Stimulated activated CD4-positive, alpha-beta T cell treated with anti-CD3 and anti-CD28 coated beads, Interleukin-2, amount 100 ng/mL, for 24 hours (primary cell): ENCODE measurements at places on chromosomes 11 and 22.

GRCh38 chr11:22244986-22245592, 52.2 kb downstream of the ANO5 start:
- DNase-seq: peak; percentile 1

DNA sequence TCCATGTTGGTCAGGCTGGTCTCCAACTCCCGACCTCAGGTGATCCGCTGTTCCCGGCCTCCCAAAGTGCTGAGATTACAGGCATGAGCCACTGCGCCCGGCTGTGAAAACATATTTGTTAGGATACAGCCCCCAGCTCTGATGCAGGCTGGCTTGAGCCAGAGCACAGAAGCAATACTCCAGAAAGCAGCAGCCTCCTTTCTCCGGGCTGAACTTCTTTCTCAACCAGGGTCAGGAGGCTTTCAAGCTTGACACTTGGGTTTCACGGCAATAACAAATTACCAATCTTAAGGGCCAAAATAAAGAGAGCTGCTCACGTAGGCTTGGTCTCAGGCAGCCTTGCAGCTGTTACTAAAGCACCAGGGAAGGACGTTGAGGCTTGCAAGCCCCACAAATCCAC, 10.8 kb upstream of the CECR2 start:
- no peak for DNase-seq

DNA sequence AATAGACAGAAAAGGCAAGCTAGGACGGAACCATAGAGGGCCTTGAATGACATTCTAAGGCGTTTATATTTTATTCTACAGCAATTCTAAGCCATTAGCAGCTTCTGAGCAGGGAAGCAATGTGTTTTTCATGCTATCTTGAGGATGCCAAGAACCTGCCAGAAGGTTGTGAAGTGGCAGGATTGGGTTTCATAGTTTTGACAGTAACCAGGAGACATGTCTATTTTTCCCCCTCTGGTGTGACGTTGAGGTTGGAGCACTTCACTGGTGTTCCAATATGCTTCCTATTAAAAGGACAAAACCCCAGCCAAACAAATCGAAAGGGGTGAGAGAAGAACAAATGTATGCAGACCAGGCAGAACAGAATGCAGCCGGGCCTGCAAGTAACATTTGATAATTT, 148.2 kb downstream of the SPATA19 start:
- DNase-seq: no peak

DNA sequence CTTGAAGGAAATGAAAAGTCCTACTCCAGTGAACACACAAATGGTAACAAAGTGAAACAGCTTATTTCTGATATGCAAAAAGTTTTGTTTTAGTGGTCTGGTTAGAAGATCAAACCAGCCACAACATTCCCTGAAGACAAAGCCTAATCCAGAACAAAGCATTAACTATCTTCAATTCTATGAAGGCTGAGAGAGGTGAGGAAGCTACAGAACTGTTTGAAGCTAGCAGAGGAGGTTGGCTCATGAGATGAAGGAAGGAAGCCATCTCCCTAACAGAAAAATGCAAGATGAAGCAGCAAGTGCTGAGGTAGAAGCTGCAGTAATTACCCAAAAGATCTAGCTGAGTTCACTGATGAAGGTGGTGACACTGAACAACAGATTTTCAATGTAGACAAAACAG, 168.4 kb downstream of the IGLL1 start:
- no peak for DNase-seq

- DNase-seq: peak; percentile 5
Measured at GRCh38 chr11:2769409-2770095, 69.8 kb upstream of the KCNQ1OT1 start.

- DNase-seq: peak; percentile 72
Measured at GRCh38 chr22:46791201-46791731, 28.8 kb downstream of the TBC1D22A start.

GRCh38 chr11:64490562-64491216, 100.3 kb upstream of the SLC22A12 start:
- DNase-seq: no peak

GRCh38 chr22:43126501-43127165, 16.1 kb downstream of the BIK start:
- DNase-seq: no peak

DNA sequence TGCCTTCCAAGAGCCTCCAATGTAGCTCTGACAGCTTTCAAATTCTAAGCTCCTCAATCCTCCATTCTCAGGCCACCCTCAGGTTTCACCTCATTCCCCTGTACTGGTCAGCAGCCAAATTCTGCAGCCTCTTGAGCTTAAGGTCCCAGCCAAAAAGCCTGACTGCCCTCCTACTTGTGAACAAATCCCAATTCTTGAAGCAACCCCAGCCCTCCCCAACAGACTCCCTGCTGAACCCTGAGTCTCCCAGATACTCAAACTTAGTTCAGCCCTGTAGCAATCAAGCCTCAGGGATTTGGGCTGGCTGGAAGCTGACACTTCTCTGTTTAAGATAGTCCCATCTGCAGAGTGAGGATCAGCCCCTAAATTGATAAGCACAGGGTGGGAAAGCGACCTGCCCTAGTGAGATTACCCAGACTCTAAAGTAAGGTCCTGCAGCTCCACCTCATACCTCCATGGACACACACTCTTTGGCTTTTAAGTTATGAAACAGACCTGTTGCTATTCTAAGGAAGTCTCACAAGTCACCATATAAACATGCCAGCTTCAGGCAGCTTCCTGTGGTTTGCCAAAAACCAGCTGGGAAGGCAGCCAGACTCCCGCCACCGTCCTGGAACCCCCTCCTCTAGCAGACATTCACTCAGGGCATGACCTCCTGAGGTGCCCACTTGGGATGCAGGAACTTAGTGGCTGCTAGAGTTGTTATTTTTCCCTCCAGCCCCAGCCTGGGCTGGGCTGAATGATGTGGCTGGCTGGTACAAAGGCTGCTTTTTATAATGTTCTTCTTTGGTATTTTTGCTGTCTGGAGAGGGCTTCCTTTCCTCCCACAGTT, 82.5 kb upstream of the PICALM start:
- DNase-seq: no peak

GRCh38 chr22:22997988-22998387, 72.3 kb upstream of the GNAZ start:
- DNase-seq: no peak

DNA sequence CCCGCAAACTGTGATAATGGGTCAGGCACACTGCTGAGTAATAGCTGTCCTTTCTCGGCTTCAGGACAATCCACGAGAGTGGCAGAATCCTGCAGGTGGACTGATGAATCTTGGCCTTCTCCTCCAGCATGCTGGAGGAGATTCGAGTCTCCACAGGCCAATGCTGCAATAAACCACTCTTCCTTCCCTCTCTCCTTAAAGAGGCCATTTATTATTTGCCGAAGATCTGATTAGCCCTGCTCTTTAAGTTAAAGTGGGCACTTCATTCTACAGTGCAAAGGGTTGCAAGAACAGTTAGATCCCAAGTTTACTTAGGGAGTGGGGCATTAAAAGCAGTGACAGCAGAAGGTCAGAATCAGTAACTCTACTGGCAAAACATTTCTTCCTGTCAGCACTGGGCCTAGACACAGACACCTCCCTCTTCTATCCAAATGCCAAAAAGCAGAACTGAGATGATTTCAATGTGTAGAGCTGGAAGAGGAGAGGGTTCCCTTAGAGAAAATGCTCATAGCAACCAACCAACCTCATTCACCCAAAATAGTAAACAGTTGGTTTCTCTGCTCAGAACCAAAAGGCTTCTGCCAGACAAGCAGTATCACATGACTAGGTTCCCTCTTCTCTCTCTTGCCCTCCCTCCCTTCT, 121.7 kb downstream of the SGSM3 start:
- DNase-seq: no peak

DNA sequence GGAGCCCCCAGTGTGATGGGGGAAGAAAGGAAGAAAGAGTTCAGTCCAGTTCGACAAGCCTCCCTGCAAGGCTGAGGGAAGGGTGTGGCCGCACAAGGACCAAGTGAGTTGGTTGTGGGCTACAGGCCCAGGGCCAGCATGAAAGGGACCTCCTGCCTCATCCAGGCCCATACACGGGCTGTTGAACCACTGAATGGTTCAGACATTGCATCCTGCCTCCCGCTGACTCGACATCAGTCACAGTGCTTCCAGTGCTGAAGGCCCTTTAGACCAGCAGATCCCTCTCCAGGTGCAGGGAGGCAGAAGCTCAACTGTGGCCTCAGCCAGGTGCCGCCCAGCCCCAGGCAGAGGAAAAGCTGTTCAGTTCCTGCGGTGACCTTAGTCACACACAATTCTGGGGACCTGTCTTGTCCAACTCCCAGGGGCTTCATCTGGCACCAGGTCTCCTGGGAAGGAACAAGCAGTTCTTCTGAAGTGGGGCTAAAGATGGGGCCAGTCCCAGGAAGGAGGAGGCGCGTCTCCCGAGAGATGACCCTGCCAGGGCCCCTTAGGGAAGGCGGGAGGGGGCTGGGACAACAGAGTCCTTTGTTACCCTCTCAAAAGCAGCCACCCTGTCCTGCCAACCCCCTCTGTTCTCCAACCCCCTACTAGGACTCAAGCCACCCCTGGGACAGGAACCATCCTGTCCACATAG, 6.6 kb downstream of the ARRB1 start:
- no peak for DNase-seq

DNA sequence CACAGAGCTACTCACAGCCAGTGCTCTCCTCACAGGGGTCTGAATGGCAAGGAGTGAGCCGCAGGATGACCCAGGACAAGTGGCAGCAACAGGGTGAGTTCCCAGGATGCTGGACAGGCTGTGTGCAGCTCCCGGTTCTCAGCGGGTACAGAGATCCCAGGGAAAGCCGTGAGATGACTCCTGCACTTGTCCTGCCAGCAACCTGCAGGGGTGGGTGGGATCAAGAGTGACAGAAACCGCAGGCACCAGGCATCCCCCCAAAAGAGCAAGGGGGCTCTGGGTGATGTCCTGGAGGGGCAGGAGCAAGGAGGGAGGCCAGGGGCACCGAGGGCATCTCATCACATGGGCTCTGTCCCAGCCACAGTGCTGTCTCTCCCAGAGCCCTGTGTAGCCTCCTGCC, 15.9 kb upstream of the PRODH start:
- no peak for DNase-seq

DNA sequence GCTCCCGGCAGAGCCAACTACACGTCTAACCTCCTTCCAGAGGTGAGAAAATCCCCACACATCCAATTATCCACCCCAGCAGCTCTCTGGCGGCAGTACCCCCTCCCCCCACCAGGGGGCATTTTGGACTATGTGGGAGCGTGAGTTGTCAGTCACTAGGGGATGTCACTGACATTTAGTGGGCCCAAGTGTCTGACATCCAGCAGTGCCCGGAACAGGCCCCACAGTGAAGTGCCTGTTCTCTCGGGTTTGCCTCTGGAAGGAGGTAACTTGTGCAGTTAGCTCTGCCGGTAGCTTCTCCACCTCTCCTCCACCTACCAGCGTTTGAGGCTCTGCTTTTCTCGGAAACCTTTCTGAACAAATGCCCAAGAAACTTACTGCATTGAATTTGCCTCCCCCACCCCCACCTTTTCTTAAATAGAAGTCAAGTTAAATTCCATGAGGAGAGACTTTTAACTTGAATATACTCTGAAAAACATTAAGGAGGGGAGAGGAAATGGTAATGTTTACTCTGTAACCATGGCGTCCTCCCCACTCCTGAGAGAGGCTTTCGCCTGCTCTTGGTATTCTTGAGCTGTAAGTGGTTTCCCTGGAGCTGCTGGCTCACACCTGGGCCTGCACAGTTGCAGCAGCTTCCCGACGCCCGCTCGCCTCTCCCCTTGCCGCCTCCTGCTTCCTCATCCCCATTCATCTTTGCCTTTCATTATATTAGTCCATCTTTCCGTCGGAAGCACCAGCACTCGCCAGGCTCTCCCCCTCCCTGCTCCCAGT, 112.8 kb downstream of the WNT7B start:
- DNase-seq: peak; percentile 88

DNA sequence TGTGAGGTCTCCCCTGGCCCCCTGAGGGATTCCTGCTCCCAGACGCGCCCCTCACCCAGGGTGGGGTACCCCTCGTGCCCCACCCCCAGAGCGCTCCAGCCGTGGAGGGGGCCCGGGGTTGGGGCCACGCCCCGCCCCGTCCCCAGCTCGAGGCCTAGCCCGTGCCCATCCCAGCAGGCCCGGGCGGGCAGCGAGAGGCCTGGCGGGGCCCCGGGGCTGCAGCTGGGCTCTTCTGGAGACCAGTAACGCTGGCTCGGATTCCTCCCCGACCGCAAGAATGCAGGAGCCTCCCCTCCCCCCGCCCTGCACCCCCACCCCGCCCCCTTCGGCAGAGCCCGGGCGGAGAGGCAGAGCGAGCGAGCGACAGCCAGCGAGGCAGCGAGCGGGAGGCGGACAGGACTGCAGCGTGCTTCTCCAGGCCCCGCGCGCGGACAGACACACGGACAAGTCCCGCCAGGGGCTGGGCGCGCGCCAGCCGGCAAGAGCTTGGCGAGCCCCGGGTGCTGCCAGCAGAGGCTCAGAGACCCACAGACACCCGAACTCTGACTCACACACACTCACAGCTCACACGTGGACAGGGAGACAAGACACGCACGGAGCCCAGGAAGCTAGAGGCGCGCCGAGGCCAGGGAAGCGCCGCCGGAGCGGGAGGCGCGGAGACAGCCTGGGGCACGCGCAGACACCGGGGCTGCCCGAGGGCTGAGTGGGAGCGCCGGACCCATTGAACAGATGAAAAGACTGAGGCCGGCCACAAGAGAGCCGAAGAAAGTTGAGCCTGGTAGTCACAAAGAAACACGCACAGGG, 15.2 kb downstream of the BCL9L start:
- DNase-seq: peak; percentile 58

GRCh38 chr11:60457576-60457975, 1.9 kb downstream of the MS4A1 start:
- DNase-seq: no peak

GRCh38 chr11:44564166-44564565, 1.3 kb upstream of the CD82 start:
- no peak for DNase-seq

DNA sequence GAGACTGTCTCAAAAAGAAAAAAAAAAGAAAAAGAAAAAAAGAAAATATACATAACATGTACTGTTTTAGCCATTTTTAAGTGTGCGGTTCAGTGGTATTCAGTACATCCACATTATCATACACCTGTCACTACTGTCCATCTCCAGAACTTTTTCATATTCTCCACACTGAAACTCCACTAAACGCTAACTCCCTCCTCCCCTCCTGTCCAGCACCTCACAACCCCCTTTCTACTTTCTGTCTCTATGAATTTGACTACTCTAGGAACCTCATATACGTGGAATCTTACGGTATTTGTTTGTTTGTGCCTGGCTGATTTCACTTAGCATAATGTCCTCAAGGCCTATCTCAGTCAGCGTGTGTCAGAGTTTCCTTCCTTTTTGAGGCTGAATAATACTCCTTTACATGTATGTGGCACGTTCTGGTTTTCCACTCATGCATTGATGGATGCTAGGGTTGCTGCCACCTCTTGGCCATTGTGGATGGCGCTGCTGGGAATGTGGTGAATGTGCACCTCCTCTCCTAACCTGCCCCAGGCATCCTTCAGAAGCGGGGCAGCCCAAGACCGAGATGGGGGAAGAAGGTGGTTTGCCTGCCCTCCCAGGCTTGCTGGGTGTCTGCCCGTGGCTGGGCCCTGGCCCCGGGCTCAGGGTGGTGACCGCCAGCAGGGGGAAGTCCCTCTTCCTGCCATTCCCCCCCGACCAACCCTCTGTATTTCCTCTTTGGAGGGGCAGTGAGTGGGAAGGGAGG, 60.5 kb downstream of the BCR start:
- peak; percentile 38 for DNase-seq
